Stimulated activated CD8-positive, alpha-beta memory T cell treated with anti-CD3 and anti-CD28 coated beads, Interleukin-4, amount 100 ng/mL, for 24 hours (primary cell): ENCODE measurements at places on chromosomes 7 and 10.

DNA sequence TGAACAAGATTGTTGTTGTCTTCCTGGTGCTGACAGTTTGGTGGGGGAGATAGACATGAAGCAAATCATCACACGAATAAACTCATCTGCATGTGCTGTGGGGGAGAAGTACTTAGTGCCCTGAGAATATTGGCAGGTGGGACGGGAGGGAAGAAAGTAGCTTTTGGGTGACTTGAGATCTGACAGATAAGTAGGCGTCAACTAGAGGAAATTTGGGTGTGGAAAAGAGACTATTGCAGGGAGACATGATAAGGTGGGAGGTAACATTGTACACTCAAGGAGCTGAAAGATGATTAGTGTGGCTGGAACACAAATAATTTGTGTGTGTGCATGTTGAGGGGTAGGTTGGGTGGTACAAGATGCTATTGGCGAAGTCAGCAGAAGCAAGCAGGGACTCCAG is 30.1 kb downstream of the CNNM2 start:
- no peak for DNase-seq

GRCh38 chr10:35409094-35409582 is 72.8 kb downstream of the CCNY start:
- no peak for DNase-seq

DNA sequence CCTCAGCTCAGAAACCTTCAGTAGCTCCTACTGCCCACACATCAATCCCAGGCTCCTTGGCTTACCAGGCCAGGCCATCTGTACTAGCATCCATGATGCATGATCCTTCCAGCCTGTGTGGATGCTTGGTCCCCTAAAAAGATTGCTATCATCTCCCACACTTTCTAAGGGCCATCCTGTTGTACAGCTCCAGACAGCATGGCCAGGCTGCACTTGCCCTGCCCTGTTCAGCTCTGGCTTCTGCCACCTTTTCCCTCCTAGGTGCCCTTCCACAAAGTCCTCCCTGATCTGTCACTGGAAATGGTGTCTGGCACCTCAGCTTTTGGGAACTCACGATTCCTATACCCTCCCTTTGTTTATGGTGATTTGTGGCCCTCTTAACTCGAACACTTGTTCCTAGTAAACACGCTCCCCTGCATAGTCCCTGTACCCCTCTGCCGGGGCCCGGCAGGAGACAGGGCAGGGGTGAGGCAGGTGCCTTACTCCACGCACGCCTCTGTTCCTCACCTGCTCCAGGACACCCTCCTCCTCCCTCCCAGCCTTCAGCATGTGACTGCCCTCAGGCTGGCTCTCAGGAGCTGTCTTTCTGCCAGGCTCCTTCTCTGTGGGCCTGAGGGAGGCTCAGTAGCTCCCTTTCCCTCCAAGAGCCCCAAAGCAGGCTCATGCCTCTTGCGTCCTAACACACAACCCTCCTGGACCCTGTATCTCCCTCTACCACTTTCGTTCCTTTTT is 71.8 kb downstream of the CDH23 start:
- no peak for DNase-seq

DNA sequence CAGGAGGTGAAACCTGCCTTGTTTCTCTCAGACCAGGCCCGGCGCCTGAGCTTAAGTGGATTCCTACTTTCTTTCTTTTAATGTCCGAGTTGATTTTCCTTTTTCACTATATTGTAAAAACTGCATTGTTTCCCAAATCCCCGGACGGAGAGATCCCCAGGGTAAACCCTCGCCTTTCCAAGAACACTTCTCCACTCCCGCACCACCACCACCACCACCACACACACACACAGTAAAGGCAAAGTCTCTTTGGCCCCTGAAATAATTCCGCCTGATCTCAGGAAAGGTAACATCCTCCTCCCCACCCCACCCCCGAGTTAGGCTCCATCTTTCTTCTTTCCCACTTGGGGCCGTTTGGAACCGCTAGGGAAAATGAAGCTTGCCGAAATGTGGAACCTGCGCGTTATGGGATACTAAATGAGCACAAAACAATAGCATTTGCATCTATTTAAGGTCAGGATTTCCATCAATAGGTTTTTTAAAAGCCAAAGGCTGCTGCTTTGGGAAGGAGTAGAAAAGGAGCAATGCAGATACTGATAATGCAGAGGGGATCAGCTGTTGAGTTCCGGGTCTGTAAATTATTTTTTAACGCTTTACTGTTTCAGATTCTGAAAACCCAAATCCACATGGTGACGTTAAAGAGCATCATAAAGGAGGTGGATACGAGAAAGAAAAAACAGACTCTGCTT is 2.5 kb downstream of the HPSE2 start:
- no peak for DNase-seq

GRCh38 chr10:126736727-126737126 is 66.2 kb upstream of the C10orf90 start:
- no peak for DNase-seq

GRCh38 chr7:26928703-26929347 is 64.4 kb upstream of the SKAP2 start:
- DNase-seq, result no peak

- no peak for DNase-seq
These were observed 56.0 kb downstream of the CCDC7 start for GRCh38 chr10:32501906-32502305.

DNA sequence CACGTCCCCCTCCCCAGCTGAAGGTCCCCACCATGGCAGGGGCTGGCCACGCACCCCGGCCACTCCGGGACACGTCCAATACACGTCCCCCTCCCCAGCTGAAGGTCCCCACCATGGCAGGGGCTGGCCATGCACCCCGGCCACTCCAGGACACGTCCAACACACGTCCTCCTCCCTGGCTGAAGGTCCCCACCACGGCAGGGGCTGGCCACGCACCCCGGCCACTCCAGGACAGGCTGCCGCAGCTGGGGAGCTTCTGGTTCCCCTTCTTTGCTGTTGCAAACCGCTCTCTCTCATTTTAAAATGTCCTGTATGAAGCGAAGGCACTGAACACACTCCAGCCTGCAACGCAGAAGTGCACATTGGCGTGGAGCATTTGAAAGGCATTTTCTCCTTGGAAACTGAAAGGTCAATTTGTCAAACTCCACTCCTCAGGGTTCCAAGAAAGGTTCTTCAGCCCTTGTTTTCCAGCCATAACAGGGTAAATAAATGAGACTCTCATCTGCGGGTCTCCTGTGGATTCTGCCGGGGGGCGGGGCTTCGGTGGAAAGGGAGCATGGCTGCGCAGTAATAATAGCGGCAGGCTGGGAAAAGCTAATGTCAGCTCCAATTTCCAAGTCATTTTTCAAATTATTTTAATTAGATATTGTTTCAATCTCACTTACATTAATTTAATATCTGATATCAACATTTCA is 580.3 kb downstream of the DNAJB6 start:
- no peak for DNase-seq

DNA sequence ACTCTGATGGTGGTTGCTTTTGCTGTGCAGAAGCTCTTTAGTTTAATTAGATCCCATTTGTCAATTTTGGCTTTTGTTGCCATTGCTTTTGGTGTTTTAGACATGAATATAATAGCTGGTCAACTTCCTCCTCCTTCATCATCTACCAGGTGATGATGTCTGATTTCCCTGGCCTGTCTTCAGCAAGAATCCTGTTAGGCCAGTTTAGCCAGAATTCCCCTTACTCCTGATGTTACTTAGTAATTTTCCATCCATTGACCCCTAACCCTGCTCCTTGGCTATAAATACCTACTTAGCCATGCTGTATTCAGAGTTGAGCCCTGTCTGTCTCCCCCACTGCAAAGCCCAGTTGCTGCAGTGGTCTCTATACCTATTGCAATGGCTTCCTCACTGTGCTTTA is 91.4 kb downstream of the ZNF777 start:
- no peak for DNase-seq

- no peak for DNase-seq
These were observed 95.6 kb downstream of the OSBPL3 start for GRCh38 chr7:24884401-24884800.

DNA sequence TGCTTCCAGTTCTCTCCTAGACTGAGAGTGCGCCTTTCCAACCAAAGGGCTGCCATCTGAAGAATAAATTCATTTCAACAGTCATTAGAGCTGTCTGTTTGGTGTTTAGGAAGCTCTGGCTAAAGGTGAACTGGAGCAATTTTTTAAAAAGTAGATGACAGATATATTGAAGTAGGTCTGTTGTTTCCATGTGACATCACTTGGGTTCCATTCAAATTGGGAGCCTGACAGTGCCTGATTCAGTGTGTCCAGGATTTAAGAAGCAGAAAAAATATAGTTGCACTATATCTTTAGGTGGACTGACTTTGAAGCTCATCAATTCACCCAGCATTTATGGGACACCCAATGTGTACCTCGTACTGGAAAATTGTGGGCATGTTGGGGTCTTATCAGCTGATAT is 367.7 kb downstream of the BBS9 start:
- no peak for DNase-seq

DNA sequence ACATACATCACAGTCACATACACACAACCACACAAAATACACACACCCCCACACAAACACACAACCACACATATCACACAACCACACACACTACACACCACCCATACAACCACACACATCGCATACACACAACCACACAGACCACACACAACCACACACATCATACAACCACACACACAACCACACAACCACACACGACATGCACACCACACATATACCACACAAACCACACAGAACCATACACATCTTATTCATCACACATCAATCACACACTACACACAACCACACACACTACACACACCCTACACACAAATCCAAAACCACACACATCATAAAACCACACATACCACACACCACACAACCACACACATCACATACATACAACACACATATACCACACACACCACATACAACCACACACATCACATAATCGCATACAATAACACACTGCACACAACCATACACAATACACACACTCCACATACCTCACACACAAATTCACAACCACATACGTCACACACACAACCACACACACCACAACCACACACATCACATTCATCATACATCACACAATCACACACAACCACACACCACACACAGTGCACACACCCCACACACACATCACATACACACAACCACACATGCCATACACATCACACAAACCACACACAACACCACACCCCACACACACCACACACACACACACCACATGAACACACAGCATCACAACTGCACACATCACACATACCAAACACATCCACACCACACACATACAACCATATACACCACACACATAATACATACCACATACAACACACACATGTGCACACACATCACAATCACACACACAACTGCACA is 30.4 kb downstream of the GPRIN2 start:
- no peak for DNase-seq

DNA sequence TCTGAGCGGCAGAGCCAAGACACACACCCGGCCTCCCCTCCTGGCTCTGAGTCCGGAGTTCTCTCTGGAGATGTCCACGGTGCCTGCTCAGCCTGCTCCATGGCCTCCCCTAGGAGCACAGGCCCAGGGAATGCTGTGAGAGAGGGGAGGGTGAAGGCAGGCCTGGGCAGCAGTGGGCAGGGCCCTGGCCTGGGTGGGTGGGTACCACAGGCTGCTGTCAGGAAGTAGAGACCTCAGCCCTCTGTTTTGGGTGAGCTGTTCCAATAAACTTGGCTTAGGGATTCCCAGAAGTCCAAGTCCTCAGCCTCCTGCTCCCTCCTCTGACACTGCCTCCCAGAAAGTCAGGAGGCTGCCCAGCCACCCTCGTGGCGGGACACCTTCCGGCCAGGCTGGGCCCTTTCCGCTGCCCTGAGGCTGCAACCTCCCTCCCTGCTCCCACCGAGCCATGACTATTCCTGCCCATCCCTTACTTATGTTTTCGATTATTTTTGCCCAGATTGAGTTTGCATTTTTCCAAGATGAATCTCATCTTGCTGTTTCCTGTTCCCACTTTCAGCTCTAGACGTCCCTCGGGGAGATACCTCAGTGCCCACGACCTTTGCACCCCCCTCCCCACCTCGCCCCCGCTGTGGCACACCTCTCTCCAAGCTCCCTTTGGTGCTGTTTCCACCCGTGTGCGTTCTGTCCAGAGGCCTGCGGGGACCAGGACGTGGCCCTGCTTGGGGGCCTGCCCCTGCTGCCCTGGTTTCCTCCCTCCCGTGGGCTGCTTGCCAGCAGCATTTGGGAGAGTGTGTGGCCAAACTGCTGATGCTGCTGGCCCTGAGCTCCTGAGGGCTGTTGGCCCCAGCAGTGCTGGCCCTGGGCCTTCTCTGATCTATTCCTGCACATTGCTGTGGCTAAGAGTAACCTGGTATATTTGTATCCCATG is 5.8 kb upstream of the POLM start:
- DNase-seq, result no peak

GRCh38 chr7:134356421-134356936 is 39.7 kb upstream of the SLC35B4 start:
- no peak for DNase-seq

GRCh38 chr10:75922435-75922834 is 491.0 kb downstream of the LRMDA start:
- no peak for DNase-seq

- no peak for DNase-seq
These were observed 112.8 kb downstream of the PTEN start for GRCh38 chr10:87976101-87976743.

GRCh38 chr10:43053825-43054224 is 23.0 kb upstream of the RET start:
- DNase-seq, result no peak

- no peak for DNase-seq
These were observed 682.8 kb downstream of the INHBA start for GRCh38 chr7:41020056-41020455.

GRCh38 chr10:60282771-60283353 is 106.8 kb downstream of the ANK3 start:
- no peak for DNase-seq

GRCh38 chr10:48465860-48466521 is 138.9 kb downstream of the ARHGAP22 start:
- no peak for DNase-seq

- DNase-seq, result no peak
These were observed 63.9 kb downstream of the SND1 start for GRCh38 chr7:127715901-127716300.

DNA sequence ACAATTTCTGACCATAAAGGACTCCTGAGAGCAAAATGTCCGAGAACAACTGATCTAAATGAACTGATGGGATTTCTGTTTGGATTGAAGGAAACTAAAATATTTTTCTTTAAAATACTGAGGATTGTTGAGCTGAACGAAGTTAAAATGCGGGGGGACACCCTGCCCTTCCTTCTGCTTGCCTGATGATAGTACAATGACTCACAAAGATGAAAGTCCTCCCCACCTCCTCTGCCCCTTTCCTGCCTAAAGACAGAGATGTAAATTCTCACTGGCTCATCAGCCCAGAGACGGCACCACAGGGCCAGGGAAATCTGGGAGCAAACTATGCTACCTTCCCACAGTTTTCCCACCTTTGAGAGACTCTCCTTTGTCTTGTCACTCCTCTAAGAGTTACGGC is 180.6 kb downstream of the PHTF2 start:
- no peak for DNase-seq

- no peak for DNase-seq
These were observed 121.4 kb downstream of the TCF7L2 start for GRCh38 chr10:113071446-113071845.

DNA sequence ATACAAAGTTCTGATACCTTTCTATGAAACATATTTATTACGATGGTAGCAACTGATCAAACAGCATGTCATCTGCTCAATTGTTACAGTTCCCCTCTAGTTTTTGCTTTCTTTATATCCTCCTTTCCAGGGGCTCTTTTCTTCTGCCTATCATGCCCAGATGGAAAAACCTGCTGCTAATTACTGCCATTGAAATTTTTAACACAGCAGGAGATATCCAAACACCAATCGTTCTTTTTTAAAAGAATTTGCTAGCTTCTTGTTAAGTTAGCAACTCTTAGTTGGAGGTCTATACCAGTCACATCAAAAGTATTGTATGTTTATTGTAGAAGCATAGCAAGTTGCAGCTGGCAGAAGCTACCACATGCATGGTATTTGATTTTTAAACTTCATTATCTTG is 768.5 kb downstream of the NXPH1 start:
- no peak for DNase-seq
